ENCODE measurements at places on chromosomes 13 and 19.

DNA sequence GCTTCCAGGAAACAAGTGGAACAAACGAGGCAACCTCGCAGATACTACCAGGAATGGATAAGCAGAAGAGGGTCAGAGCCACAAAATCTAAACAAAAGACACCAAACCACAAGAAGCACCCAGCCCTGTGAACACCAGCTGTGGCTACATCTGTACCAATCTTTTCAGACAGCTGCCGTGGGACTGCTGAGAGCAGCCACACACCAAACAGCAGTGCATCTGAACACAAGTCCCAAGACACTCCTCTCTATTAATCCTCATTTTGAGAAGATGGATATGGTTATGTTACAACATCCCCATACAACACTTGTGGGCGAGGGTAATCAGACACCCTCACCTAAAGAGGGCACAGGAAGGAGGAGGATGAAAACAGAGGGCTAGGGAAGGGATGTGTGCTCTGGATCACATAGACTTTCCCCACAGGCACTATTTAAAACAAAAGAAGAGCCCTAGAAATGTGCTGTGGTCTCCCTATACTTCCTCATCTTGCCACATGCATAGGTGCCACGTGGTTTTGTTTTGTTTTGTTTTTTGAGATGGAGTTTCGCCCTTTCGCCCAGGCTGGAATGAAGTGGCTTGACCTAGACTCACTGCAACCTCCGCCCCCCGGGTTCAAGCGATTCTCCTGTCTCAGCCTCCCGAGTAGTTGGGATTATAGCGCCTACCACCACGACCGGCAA is 41.6 kb upstream of the ZNF14 start:
- DNase-seq: no peak

DNA sequence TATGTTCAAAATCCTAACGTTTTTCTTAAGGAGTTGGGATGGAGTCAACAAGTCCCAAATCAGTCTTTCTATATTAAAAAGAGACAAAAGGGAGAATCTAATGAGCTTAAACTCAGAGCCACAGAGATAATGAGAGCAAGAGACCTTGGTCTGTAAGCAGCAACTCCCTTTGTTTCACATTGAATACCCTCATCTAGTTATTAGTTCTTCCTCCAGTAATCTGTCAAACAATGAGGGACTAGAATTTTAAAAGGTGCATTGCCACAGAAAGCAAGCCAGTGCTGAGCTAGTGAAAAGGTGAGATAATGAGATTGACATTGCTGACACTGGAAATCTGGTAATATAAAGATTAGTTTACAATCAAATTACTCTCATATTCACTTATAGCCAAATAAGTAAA is 718.6 kb downstream of the DACH1 start:
- no peak for DNase-seq

GRCh38 chr13:105763851-105764250 is 771.6 kb downstream of the EFNB2 start:
- DNase-seq: no peak

DNA sequence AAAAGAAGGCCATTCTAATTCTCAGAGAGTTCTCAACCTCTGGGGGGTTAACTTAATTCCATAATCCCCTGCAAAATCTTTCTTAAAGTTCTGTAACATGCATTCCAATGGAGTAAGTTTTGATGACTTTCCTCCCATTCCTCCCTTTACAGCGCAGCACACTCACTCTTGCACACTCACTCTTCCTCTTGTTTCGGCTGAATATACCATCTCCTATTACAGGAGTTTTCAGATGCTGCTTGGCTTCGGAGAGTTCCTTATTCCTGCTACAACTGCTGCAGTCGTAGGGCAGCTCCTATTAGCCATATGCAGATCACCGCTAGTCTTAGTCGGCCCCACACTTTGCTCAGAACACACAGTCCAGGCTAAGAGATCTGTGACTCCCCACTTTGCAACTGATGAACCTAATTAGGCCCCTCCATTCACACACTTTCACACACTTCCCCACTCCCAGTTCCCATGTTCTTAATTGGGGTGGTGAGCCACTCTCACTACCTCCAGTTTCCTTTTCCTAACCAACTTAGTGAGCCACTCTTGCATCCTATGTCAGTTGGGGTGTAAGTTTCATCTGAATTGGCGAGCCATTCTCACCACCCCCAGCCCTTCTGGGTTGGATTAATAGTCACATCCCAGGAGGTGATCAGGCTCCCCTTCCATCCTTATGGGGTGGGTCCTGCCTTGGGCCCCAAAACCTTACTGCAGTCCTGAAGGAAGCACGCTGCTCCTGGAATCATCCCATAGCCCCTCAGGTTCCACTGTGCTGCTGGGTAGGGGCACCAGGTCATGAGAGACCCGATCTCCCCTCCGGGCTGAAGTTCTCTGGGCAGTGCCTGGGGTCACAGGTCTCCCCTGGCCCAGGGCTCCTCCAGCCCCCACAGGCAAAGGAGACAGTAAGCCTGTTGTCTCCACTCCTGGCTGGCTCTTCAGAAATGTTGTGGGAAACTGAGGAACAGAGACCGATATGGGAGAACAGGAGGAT is 53.9 kb downstream of the OR10H4 start:
- no peak for DNase-seq

GRCh38 chr13:90906554-90906953 is 440.9 kb upstream of the MIR17HG start:
- DNase-seq: no peak

DNA sequence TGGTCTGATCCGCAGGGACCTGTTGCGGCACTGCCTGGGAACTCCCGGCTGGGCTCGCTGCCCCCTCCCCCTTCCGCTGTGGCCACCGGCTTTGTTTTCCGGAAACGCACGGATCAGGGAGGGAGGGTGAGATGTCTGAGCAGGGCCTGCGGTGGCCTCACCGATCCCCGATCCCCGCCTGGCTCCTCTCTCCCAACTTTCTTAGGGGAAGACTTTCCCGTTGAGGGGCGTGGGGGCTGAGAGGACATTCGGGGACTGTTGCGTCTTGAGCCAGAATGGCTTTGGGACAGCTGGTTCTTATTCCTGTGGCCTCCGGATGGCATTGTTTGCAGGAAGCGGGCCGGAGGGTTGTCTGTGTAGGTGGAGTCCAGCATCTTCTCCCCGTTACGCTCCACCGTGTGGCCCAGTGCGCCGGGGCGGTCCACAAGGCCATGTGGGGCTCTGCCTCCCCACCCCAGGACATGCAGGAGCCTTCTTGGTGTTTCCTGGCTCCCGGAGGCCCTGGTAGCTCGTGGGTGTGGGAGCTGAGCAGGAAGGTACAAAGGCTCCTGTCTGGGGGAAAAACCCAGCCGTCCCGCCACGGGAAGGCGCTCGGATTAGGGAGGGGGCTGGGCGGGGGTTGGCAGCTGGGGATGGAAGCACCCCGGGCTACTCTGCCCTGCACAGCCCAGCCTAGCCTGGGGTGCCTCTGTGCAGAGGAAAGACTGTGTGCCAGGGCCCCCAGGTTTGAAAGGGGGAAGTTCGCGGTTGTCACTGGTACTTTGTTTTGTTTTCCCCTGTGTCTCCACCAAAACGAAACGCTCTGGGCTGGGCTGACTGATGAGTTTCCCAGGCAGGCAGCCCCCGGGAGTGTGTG is 1.3 kb downstream of the CSNK1G2 start:
- peak; percentile 72 for DNase-seq

- DNase-seq: no peak
Measured at GRCh38 chr13:36685927-36686326, 12.1 kb downstream of the SERTM1 start.

- no peak for DNase-seq
Measured at GRCh38 chr13:21289475-21289874, 113.0 kb downstream of the MRPL57 start.

- no peak for DNase-seq
Measured at GRCh38 chr13:33249066-33249465, 36.5 kb downstream of the STARD13 start.

DNA sequence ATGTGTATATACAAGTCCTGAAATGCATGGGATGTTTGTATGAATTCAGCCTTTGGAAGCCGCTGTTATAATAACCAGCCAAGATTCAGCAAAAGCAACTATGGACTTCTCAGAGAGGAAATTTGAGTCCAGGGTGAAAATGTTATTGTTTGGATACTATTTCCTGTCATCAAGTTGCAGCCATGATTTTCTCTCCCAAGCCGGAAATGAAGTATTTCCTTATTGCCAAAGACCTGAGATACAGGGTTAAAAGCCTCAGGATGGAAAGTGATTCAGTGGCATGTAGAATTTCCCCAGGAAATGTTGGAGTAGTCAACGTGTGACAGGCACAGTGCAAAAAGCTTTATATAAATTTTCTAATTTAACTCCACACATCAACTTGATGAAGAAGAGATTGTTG is 133.9 kb downstream of the IRS2 start:
- no peak for DNase-seq

GRCh38 chr13:46082324-46082723 is 22.5 kb downstream of the CPB2 start:
- DNase-seq: no peak

DNA sequence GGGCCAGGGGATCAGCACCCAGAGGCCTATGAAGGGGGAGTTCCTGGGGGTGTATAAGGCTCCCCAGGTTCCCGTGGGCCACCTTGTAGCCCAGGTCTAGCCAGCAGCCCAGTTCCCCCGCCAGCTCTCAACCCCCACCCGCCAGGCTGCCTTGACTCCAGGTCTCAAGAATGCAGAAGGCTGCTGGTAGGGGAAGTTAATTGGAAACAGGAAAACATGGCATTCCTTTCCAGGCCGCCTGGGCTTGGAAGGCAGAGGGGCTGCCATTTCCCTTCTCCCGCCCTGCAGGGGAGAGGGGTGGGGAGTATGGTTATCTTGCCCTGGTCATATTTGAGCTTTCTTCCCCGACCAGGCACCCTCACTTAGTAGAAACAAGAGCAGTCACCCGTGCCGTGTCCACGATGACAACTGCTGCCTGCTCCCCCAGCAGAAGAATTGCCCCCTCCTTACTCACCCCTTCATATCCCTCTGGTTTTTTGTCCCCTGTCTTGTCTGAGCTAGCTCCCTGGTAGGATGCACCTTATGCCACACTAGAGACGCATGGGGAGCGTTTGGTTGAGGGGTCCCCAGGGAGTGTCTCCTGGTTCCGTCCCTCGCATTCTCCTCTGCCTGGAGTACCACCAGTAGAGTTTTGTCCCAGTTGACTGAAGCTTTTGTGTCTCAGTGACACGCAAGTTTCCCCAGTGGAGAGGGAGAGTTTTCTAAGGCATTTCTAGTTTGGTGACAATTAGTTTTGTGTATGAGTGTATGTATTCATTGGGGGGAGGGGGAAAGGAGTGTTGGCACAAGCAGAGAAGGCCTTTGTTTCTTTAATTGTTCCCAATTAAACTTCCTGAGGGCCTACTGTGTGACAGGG is 4.5 kb downstream of the BICRA start:
- no peak for DNase-seq

- no peak for DNase-seq
Measured at GRCh38 chr13:47111499-47111898, 214.6 kb upstream of the HTR2A start.

- DNase-seq: no peak
Measured at GRCh38 chr19:28118235-28118634, 1094.7 kb downstream of the UQCRFS1 start.

GRCh38 chr19:29255006-29255405 is 42.1 kb upstream of the UQCRFS1 start:
- DNase-seq: no peak

- no peak for DNase-seq
Measured at GRCh38 chr19:8462571-8462970, 17.8 kb downstream of the HNRNPM start.

- DNase-seq: no peak
Measured at GRCh38 chr19:3770136-3770999, 1.7 kb downstream of the RAX2 start.

GRCh38 chr13:22893204-22893603 is 287.6 kb upstream of the SGCG start:
- no peak for DNase-seq

- DNase-seq: no peak
Measured at GRCh38 chr19:51181913-51182419, 39.9 kb downstream of the SIGLEC7 start.

DNA sequence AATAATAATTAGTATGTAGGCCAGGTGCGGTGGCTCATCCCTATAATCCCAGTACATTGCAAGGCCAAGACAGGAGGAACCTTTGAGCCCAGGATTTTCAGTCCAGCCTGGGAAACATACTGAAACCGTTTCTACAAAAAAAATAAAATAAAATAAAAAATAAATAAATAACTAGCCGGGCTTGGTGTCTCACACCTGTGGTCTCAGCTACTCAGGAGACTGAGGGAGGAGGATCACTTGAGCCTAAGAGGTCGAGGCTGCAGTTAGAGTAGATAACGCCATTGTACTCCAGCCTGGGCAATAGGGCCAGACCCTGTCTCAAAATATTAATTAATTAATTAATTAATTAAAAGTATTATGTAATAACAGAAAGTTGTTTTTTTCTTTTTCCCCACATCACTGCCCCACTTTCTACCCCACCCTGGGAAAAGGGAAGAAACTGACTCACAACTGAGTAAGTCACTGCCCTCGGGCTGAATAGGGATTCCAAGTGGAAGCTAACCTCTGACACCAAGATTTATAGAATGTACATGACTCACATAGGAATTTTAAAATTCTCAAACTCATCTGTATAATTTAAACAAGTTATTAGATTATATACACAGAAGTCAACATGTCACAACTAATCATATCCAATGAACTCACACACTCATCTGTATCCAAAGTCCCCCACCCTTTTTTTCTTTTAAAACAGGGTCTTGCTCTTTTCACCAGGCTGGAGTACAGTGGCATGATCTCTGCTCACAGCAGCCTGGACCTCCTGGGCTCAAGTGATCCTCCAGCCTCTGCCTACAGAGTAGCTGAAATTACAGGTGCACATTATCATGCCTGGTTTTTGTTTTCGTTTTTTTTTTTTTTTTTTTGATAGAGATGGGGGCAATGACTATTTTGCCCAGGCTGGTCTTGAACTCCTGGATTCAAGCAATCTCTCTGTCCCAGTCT is 12.5 kb downstream of the ZNF611 start:
- no peak for DNase-seq

- DNase-seq: no peak
Measured at GRCh38 chr13:44236801-44237207, 136.8 kb upstream of the SERP2 start.

DNA sequence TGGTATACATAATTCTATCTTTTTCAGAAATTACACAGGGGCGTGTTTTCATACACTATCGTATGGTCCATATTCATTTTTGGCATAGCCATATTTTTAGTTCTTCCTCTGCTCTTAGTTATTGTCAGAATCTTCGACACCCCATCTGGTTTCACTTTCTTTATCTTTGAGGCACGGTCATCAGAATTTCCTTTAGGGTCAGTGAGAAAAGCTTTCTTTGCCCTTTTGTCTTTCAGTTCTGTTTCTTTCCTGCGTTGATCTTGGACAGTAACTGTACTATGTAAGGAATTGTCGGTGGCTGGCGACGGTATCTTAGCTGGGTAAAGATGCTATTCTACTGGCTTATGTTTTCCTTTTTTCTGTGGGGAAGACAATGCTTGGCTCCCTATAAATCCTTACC is 10.6 kb upstream of the KIR2DL4 start:
- DNase-seq: no peak

- DNase-seq: no peak
Measured at GRCh38 chr13:91690944-91691343, 292.5 kb downstream of the GPC5 start.

GRCh38 chr19:35267353-35267817 is 1.4 kb upstream of the USF2 start:
- no peak for DNase-seq
